CD4-positive, alpha-beta T cell treated with Interferon alpha-2 for 1 hour (primary cell): ENCODE measurements at places on chromosomes 16 and 17.

- DNase-seq: peak; percentile 31
Measured at GRCh38 chr17:36934692-36935630, 2.3 kb upstream of the LHX1 start.

- DNase-seq: no peak
Measured at GRCh38 chr17:80129006-80129565, 17.8 kb downstream of the EIF4A3 start.

- no peak for DNase-seq
Measured at GRCh38 chr17:73431401-73432205, 119.8 kb upstream of the CDC42EP4 start.

- peak; percentile 57 for DNase-seq
Measured at GRCh38 chr17:49748791-49749190, 15.1 kb downstream of the FAM117A start.

DNA sequence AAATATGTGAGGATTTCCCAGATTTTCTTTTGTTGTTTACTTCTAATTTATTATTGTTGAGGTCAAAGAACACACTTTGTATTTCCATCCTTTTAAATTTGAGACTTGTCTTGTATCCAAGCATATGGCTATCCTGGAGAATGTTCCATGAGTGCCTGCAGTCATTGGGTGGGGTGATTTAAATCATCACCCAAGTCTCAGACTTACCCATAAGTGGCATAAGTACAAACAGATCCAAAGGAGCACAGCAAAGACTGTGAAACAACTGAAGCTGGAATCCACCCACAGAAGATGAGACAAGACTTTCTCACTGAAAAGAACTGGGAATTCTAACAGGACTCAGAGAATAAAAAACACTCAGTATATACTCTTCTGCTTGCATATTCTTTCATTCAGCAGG, 239.9 kb downstream of the CEP112 start:
- no peak for DNase-seq

- DNase-seq: no peak
Measured at GRCh38 chr17:56085576-56086267, 67.6 kb upstream of the ANKFN1 start.
